Activated T-cell treated with anti-CD3 and anti-CD28 coated beads for 4 hours (primary cell): ENCODE measurements at places on chromosomes 2 and 18.

- DNase-seq = no peak
Measured at GRCh38 chr18:3281456-3282400, 19.8 kb downstream of the MYL12B start.

DNA sequence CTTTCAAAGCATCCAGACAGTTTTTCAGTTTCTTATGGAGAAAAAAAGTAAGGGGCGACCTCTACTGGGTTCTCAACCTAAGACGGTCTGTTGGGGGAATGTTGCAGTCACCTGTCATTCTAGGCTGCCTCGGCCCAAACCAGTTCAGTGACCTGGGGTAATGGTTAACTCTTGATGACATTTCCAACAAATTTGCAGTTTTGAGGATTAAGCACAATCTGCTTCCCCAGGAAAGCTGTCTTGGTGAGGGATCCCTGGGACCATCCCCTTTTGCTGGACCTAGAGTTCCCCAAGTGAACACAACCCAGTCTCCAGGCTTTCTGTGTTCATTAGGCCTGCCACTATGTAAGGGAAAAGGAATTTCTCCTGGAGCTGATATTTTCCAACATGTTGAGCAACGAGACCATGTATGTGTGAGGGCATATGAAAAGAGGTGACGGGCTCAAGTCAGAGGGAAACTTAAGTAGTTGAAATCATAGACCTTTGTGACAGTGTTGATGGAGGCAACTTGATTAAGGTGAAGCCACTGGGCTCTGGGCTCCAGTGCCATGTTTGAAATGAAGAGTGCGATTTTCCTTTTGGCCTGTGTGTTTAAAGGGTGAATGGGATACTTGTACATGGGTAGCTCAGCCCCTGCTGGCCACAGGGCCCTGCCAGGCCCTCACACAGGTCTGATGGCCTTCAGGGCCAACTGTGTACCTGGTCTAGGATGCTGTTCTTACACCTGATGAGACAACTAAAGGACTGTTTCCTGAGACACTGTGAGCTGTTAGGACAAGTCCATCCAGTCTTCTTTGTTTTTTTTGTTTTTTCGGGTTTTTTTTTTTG, 27.0 kb downstream of the FOSL2 start:
- DNase-seq = no peak

DNA sequence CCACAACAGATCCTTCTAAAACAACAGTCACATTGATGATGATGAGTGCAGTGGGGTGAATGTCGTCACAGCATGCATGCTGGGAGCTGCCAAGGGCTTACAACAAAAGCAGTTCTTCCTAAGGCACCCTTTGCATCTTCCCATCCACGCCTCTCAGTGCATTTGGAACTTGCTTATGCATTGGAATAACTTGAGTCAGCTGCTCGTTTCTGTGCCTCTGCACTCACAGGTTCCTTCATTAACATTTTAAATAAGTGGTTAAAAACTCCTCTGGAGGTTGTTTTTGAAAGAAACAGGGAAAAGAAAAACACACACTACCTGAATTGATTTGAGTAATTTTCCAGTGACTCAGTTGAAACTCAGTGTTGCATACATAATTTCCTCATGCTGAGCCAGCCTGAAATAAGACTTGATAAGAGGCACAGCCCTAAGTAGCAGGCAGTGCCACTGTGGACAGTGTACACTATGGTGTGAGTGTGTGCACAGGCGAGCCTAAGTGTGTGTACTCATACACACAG, 46.8 kb upstream of the TRIM43B start:
- no peak for DNase-seq

DNA sequence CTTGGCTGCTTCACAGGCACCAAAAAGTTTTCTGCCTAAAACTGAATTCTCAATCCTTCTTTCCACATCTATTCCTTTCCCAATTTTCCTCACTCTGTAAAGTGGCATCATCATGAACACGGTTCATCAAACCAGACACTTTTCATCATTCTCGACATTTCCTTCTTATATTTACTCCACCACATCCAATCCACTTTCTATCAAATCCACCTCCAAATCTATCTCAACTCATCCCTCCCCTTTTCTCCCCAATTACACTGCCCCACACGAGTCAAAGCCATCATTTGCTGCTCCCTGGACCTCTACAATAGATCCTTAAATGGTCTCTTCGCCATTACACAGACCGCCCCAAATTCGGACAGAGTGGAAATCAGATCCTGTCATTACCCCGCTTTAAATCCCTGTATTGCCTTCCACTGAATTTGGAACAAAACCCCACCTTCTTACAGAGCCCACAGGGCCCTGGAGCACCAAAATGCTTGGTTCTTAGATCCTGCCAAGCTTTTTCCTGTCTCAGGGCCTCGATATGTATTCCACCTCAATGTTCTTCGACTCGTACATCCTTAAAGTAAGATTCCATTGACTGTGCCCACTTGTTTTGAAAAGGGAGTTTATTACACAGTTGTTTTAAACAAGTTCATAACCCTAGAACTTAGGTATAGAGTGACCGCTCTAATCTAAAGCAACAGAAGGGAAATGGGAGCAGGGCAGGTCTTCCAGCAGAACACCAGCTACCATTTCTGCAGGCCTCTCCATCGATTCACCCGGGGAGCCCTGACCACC, 856 bp downstream of the ACAA2 start:
- DNase-seq = no peak

DNA sequence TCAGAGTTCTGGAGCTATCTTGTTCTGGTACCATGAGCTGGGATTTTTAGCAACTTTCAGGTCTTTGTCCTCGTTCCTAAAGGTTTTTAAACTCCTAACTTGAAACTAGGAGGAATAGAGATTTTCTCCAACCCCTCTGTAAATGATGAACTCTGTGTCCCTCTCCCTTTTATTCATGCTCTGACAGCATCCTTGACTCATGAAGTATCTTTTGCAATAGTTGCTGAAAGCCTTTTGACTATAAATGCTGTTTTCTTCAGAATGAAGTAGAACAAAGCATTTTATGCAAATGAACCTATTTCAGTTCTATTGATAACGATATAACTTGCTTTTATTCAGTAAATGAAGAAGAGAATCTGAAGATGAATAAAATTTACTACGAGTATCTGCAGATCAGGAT, 17.0 kb upstream of the MAPRE2 start:
- DNase-seq = no peak
